CD14-positive monocyte (primary cell): ENCODE measurements at places on chromosomes 11 and 22.

DNA sequence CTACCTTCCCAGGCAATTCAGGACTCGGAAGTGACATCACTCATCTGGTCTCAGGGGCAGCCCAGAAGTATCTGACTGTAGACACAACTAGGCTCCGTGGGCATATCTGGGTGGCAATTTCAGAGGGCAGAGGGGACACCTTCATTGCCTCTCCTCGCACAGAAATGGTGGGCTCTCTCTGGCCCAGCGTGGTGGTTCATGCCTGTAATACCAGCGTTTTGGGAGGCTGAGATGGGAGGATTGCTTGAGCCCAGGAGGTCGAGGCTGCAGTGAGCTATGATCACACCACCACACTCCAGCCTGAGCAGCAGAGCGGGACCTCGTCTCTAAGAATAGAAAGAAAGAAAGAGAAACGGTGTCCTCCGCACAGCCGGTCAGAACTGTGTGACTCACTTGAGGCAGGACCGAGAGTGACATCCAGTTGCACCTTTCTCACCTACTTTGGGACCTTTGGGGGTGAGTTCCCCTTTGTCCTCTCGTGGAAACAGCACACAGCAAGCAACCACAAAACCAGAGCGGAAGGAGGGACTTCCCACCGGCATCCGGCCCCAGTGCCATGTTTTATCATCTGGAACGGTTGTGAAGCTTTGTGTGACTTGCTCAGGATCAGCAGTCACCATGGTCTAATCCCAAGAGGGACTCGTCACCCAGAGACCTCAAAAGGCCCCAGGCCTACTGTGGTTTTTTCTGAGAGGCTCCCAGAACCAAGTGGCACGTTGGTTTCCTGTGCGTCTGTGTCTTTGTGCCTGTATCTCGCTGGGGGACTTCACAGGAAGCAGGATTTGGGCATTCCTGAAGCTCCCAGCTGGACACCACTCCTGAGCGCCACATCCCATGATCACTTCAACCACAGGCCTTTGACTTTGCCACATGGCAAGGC, 38.4 kb upstream of the EMID1 start:
- peak; percentile 14 for DNase-seq

DNA sequence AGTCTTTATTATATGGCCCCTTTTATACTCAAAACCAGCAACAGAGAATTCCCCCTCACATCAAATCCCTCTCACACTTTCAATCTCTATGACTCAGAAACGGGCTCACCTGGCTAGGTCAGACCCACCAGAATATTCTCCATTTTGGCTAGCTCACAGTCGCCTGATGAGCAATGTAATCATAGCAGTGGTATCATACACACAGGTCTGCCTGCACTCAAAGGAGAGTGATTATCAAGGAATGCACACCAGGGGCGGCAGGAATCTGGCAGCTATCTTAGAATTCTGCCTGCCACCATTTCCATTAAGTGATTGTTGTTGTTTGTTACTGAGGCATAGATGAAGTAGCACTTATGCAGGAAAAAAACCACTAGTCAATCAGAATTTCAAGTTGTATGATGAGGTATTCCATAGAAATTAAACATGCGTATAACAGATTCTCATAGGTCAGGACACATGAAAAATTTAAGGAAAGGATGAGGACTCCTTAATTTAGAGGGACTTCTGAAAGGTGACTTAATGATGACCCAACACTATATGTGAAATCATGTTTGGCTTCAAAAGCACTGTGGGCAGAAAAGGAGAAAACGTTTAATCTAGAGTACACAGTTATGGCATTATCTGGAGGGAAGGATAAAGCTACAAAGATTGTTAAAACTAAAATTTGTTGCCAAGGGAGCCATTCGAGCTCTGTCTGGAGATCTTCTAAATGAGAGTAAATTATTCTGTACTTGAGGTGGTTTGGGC, 185.8 kb upstream of the DDI1 start:
- DNase-seq, result no peak

DNA sequence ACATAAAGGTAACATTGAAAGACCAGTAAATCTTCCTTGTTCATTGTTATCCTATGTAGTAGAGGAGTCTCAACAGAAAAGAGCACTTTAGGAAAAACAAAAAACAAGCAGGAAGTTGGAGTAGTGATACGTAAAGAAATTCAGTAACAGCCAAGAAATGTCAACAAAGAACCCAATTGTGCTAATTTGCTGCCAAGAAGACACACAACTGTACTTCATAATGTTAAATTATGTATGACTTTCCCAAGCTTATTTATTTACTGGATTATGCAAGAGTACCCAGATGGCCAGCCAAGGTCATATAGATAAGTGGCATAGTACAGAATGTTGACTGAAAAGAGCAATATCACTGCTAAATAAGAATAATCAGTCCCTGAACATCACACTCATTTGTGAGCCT, 264.7 kb upstream of the CCDC179 start:
- no peak for DNase-seq

DNA sequence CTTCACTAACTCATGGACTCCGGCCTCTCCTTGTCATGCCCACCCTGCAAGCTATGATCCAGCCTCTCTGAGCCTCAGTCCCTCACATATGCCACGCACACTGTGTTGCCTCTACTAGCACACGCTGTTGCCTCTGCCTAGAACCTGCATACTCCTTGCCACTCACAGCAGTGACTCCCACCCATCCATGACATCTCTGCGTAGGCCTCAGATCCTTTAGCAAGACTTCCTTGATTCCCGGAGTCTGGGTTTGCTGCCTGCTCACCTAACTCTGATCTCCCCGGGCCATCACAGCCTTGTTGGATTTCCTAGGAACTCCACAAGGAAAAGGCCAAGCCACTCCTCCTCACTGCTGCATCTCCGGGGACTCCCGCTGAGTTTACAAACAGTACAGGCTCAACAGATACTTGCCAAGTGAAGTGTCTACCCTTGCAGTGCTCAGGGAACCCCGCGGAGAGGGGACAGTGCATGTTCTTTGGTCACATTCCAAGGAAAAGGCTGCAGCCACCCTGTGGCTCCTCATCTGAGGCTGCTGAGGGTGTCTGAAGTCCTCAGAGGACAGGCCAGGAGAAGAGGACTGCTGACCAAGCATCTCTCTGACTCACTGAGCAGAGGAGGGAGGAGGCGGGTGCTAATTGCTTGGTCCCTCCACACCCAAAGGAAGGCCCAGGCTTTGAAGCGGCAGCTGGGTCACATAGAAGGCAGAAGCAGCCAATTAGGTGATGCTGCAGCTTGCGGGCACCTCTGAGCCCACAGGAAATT, 42.4 kb upstream of the NAV2 start:
- no peak for DNase-seq

DNA sequence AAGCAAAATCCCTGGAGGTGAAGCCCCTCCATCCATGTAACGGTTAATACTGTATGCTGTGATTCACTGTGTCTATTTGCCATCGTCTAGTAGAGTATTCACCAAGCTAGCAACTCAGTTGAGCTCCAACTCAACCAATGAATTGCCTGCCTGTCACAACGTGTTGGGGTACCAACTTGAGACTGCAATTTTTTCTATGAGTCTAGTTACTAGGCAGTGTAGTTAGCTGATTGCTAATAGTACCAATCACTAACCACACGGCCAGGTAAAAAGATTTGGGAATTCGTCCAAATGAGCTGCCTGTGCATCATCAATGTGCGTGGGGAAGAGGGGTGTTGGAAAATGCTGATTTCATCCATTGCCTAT, 1.0 kb upstream of the BTG4 start:
- DNase-seq, result no peak

- DNase-seq, result no peak
Observed at GRCh38 chr11:114310095-114310494, 13.9 kb downstream of the NNMT start.

- DNase-seq, result no peak
Observed at GRCh38 chr11:8296038-8296649, 32.5 kb upstream of the LMO1 start.

DNA sequence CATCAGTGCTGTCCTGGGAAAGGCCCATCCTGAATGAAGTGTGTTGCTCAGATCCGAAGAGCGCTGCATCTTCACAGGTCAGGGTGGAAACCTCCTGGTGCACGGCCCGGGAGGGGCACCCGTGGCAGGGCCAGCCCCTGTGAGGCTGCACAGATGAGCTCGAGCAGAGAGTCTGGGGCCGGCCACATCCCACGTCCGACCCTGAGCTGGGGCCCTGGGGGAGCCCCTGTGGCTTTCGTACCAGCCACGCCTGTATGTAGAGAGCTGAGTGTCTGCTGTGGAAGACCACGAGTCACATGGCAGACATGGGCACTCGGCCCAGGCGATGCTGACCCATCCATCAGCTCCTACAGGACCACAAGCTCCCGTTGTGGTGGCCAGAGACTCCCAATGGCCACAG, 24.9 kb upstream of the SEPTIN5 start:
- DNase-seq, result no peak

DNA sequence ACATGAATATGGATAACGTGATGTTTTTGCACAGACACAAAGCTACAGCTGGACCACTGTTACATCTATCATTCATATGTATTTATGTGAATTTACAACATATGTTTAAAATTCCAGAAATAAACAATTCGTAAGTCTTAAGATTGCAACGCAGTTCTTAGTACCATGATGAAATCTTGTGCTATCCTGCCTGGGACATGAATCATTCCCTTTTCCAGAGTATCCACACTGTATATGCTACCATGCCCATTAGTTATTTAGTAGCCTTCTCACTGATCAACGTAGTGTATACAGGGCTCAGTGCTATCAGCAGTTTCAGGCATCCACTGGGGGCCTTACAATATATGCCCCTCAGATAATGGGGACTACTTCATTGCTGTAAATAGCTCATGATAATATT, 4.3 kb downstream of the ATL3 start:
- DNase-seq, result no peak

DNA sequence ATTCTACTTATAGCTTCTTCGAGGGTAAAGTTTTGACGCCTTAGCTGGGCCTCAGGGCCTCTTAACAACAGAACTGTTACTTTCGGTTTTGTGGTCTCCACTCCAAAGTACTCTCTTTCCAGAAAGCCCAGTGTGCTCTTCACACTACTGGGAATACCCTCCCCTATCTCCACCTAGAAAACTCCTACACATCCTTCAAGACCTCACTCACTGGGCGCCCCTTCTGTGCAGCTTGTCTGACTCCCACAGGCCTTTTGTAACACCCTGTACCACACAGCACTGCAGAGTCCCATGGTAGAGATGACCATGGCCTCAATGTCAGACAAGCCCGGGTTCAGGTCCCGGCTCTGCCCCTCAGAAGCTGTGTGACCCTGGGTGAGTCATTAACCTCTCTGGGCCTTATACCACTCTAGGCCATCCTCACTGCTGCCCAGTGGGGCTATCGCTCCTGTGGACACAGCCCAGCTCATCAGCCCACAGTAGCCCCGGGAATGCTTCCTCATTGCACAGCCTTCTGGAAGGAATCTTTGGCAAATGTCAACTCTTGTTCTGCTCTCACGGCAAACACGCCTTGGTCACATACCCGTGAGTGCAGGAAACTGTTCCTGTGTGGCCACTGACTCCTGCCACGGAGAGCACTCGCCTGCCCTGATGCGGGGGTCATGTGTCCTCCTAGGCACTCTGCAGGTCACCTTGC, 51.4 kb downstream of the SHISAL1 start:
- no peak for DNase-seq

- no peak for DNase-seq
Observed at GRCh38 chr22:31377612-31378011, 21.8 kb upstream of the DRG1 start.

DNA sequence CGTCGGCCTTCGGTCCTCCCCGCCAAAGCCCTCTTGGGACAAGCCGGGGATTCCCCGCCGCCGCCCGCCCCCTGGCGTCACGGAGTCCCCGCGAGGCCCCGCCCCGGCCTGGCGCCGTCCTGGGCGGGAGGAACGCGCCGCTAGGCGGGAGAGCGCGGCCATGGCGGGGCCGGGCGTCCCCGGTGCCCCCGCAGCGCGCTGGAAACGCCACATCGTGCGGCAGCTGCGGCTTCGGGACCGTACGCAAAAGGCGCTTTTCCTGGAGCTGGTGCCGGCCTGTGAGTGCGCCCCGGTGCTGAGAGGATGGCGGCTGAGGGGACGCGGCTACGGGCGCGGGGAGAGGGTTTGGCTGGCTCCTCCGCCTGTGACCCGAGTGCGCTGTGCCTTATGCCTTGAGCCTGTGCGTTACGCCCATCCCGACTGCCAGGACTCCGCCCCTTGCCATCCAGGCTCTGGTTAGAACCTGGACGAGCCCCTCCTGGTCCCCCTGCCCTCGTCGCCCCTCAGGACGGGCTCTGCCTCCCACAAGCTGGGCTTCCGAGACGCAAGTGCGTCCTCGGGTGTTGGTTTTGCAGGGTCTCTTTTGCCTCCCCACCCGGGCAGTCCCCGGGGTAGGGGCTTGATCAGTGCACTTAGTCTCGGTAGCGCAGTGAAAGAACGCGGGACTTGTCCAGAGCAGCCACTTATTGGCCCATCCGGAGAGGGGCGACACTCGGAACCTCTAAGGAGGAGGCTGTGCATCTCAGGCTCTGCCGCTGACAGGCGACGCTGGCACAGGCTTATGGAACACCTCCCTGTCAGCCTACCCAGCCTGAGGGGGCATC, at the start of gene ATG16L2:
ATG16L2 (plus strand) TSS at position 126 of the 824 bp plus-strand sequence; CDS start at position 161, 35 bp downstream.
- peak; percentile 80 for DNase-seq

GRCh38 chr11:112760396-112761059, 200.7 kb upstream of the NCAM1 start:
- DNase-seq, result no peak

- DNase-seq, result no peak
Observed at GRCh38 chr22:19398206-19398605, 33.3 kb downstream of the HIRA start.

GRCh38 chr11:102453302-102453695, 734 bp upstream of the TMEM123 start:
- no peak for DNase-seq

DNA sequence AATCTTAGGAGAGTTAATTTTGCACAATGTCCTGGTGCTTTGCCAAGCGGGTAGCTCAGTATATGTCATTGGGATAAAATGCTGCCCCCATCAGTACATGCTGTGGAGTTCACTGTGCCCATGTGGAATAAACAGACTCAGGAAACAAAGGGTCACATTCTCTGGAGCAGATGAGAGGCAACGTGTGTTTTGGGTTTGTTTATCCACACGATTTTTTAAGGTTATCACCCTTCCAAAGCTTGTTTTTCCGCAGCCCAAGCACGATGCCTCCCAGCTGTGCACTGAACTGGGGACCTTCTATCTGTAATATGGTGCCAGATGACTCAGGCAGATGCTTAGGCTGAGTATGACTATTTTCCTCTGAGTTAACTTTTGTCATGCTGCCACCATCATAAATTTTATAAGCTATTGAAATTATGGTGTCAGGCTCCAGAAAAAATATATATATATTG, 6.5 kb downstream of the OR4D6 start:
- no peak for DNase-seq

- DNase-seq, result peak; percentile 25
Observed at GRCh38 chr11:118147502-118147901, 5.1 kb downstream of the SCN4B start.

DNA sequence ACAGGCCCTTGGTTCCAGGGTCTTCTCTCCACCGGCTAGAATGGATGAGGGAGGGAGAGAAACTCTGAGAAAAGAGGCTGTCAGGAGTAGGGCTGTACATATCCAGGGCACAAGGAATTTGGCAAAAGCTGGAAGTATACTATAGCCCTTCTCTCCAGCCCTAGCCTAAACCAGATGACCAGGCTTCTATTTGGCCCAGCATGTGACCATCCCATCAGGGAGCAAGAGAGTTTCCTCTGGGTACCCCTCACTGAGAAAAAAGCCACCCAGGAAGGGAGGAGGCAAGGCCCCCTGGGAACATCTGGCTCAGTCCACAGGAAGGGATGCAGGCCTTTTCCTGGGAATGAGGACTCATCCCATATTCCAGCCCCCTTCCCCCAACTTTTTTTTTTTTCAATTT, 8.3 kb downstream of the CD44 start:
- DNase-seq, result no peak

- DNase-seq, result no peak
Observed at GRCh38 chr11:20226933-20227332, 66.7 kb upstream of the DBX1 start.

- DNase-seq, result no peak
Observed at GRCh38 chr11:73219396-73220285, 1.6 kb downstream of the P2RY2 start.
